Urinary bladder (tissue), 4 donors: ENCODE measurements at places on chromosomes 1 and 21. TPM values are rescaled to one million over a fixed set of nuclear protein-coding genes. Genes with fewer than 3 reads are reported as not detected.

- no peak for DNase-seq
Measured at GRCh38 chr1:183982172-183982963, 55.2 kb downstream of the COLGALT2 start.

GRCh38 chr1:59948990-59949389 lies 22.4 kb upstream of the CYP2J2 start:
- DNase-seq = no peak

Gene OR14K1
- not detected for total RNA-seq

DNA sequence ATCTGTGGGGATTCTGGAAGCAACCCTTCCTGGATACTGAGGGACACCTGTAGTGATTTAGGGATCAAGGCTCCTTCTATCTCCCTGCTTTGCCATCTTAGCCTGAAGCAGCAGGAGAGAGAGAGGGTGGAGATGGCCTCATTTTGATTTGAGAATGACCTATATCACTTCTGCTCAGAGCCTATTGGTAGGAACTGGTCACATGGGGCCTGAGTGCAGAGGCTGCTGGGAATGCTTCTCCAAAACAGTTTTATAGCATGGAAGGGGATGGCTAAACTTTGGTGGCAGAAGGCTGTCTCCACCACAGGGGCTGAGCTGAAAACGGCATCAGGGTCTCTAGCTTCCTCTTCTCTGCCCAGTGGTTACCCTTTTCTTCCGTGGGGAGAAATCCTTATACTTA lies 105.8 kb downstream of the TBX19 start:
- DNase-seq = no peak

- DNase-seq = no peak
Measured at GRCh38 chr1:243496187-243496646, 240.4 kb downstream of the SDCCAG8 start.

DNA sequence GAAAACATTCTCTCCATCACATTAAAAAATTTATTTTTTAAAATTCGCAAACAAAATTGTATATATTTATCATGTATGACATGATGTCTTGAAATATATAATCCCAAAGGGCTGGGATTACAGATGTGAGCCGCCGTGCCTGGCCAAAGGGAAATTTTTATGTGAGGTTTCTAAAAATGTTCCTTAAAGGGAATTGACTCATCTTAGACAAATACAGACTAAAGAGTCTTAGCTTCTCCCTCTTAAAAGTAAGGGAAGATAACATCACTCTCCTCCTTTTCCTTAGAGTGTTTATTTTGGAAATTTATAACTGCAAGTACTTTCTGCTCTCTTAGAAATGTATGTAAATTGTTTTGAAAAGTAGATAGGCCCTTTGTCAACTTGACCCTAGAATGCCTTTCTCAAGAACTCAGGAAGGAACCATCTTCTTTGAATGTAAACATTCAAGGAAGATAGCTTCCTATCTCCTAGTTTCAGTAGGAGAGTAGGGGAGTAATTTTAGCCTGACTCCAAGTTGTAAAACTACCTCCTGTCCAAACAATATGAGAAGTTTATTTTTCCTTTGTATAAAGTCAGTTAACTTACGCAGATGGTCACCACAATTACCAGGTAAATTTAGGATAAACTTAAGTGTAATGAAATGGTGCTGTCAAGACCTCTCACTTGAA lies 59.5 kb downstream of the C21orf91 start:
- DNase-seq = no peak

- DNase-seq = no peak
Measured at GRCh38 chr1:204703268-204703664, 17.7 kb upstream of the LRRN2 start.

GRCh38 chr1:71304125-71304524 lies 223.3 kb upstream of the ZRANB2 start:
- no peak for DNase-seq

DNA sequence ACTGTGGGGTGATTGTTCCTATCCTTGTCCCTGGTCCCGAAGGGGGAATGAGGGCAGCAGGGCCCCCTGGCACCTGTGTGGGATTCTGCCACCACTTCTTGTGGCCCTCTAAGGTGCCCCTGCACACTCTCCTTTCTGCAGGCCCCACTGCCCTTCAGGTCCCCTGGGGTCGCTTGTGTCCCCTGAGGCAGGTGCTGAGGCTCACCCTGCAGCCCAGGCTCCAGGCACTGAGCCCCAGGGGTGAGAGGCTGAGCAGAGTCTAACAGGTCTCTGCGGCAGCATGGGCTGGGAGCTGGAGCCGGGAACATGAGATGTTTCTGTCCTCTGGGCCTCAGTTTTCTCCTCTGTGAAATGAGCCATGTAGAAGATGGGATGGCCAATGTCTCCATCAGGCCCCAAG lies 211.0 kb upstream of the VAMP3 start:
- DNase-seq = no peak

DNA sequence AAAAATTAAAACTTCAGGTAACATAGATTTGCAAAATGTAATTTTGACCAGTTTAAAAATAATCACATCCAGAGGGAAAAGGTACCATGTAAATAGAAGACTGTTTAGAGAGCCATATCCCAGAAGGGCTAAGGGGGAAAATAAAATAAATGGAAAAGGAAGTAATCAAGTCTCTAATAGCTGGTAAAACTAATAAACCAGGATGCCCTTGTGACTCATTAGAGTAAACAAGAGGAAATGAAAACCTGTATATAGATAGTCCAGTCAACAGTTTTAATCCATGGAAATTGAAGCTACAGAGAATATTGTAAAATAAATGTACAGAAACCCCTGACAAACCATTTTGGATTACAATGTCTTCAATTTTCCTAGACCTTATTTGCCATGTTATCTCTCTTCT lies 698.0 kb upstream of the RGS18 start:
- no peak for DNase-seq

Gene TPTE
- total RNA-seq = not detected

DNA sequence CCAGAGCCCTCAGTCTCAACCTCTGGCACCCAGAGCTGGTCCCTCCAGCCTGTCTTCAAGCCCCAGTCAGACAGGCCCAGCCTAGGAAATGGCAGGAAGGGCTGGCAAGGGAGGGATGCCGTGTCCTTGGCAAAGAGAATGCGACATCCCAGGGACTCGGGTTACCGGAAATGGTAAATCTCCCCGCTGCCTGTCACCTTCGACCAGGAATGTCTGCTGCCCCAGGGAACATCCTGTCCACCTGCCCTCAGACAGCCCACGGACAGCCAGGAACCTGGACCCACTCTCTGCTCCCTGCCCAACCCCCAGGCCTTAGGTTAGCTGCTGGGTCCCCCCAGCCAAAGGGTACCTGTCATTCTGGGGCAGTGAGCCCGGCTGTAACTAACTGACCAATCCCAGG lies 23.9 kb downstream of the HSPG2 start:
- no peak for DNase-seq

GRCh38 chr1:164611754-164612642 lies 53.0 kb downstream of the PBX1 start:
- DNase-seq = peak; percentile 80

DNA sequence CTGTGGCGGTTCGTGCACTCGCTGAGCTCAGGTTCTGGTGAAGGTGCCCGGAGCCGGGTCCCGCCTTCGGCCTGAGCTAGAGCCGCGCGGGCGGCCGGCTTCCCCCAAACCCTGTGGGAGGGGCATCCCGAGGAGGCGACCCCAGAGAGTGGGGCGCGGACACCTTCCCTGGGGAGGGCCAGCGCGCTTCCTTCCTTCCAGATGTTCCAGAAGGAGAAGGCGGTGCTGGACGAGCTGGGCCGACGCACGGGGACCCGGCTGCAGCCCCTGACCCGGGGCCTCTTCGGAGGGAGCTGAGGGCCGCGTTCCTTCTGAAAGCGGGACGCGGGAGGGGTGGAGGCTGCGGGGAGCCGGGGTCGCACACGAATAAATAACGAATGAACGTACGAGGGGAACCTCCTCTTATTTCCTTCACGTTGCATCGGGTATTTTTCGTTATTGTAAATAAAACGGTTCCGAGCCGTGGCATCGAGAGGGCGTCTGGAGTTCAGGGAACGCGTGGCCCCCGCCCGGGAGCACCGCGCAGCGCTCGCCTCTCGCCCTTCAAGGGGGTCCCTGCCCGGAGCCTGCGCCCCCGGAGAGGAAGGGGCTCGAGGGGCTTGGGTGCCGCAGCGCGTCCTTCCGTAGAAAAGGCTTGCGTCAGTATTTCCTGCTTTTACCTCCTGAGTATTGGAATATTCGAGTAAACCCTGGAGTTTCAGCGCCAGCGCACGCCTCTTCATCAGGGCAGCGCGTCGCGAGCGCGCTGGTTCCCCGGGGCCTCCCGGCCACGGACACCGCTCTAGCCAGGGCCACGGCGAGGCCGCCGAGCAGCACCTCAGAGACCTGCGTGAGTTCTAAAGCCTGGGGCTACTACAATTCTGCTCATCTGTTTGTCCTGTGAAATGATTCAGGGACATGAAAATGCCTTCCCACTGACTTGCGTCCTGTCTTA lies 11.5 kb downstream of the YBEY start:
- DNase-seq = no peak

DNA sequence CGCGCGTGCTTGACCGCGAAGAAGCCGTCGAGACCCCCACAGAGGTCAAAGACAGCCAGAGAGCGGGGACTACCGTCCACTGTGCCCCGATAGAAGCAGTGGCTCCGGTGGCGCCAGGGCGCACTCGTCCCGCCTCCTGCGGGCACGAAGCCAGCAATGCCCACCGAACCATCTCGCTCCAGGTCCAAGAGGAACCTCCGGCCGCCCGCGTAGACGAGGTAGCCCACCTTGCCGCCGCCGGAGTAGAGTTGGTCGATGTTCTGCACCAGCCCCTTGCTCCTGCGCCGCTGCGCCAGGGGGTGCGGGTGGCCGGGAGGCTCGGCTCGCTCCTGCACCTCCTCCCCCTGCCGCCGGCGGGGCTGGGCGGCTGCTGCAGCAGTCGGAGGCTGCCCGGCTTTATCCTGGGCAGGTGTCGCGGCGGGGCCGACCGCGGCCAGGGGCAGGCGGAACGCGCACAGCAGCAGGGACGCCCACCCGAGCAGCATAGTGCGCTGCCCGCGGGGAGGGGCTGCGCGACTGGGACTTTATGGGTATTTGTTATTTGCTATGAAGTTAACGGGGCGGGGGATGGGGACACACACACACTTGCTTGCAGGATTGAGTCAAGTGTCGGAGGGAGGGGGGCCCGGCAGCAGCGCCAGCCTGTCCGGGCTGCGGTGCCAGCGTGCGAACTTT lies 844 bp downstream of the ADAMTS5 start:
- no peak for DNase-seq

- no peak for DNase-seq
Measured at GRCh38 chr1:9441451-9442133, 97.7 kb upstream of the SLC25A33 start.

DNA sequence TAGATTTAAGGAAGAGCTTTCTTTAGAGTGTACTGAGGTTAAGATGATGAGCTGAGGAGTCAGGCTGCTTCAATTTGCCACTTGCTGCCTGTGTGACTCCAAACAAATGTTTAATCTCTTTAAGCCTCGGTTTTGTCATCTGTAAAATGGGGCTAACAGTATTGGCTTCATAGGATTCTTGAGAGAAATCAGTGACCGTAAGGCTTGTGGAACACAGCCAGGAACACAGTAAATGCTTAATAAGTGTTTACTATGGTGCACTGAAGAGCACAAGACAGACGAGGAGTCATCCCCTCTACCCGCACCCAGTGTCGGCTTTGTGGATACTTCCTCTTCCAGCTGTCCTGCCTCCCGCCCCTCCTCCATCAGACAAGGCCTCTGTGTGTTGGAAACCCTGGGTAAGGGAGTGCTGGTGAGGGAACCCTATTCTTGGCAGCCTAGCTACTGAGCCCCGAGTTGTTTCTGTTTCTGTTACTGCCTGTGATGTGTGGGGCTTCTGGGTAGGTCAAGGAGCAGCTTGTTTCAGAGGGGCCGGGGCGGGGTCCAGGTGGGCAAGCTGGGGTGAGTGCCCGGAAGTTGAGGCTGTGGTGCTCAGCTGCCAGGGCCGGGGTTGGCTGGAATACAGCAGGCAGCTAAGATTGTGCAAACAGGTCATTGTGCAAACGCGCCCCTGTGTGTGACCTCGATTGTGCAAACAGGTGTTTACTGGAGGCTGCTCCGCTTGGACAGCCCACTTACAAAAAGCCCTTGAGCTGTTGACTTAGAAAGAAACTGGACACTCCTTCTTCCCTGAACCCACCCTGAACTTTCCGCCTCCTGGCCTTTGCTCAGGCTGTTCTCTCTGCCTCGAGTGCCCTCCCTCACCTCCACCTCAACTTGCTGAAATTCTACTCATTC lies 4.0 kb upstream of the CSF3R start:
- DNase-seq = no peak

GRCh38 chr21:29184037-29184436 lies 53.6 kb downstream of the MAP3K7CL start:
- DNase-seq = no peak

- DNase-seq = no peak
Measured at GRCh38 chr1:101194746-101195145, 42.1 kb upstream of the S1PR1 start.

DNA sequence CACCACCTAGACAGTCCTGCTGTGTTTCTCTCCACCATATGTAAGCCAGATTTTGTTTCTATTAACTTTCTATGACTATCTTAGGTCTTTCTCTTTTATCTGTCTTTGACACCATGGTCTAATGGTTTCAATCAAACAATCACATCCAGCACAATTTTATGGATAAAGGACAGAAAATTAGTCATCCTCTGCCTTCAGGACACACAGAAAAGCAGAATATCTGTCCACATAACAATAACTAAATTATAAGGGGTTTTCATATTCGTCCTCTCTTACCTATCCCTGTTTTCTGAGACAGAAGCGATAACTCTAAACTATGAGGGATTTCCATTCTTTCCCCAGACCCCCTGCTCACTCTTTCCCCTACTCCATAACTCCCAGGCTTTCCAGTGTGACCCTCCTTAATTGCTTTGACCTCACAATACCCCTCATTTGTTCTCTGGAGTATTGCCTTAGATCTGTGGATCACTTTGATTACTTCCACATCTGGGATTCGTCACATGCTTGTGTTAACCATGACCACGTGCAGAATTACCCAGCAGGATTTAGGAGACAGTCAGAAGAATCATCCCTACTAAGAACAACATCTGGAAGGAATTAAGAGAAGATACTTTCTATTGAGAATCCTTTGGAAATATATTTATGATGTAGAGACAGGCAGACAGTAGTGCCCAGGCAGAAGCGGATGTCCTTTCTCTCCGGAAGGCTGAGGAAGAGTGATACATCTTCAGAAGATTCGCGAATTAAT lies 108.2 kb upstream of the GREM2 start:
- DNase-seq = no peak

Gene RGS4
- total RNA-seq = 26.0 TPM

GRCh38 chr1:24454673-24455072 lies 39.1 kb downstream of the NIPAL3 start:
- DNase-seq = no peak

DNA sequence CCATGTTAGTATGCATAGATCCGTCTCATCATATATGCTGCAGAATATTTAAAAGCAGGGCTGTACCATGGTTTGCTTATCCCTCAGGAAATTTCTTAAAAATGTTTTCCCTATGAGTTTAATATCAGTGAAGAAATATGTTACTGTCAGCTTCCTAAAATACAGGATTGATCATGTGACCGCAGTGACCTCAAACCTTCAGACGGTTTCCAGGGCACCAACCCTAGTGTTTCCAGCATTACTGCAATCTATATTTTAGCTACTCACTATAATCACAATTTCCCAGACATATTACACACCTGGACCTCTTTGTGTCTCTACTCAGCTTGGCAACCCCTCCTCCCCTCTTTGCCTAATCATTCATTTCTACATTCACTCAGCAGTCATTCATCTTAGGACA lies 7.7 kb upstream of the SDHB start:
- no peak for DNase-seq

- peak; percentile 80 for DNase-seq
Measured at GRCh38 chr1:209349363-209350308, 233.9 kb upstream of the CAMK1G start.

GRCh38 chr1:147648933-147649332 lies 21.4 kb downstream of the ACP6 start:
- no peak for DNase-seq
